ENCODE measurements at places on chromosomes 6 and 20. TPM values are rescaled to one million over a fixed set of nuclear protein-coding genes. Genes with fewer than 3 reads are reported as not detected.

GRCh38 chr6:79802657-79803300, 144.6 kb downstream of the ELOVL4 start:
- no peak for DNase-seq

GRCh38 chr20:17645546-17646208, 36.4 kb downstream of the RRBP1 start:
- peak; percentile 9 for DNase-seq

DNA sequence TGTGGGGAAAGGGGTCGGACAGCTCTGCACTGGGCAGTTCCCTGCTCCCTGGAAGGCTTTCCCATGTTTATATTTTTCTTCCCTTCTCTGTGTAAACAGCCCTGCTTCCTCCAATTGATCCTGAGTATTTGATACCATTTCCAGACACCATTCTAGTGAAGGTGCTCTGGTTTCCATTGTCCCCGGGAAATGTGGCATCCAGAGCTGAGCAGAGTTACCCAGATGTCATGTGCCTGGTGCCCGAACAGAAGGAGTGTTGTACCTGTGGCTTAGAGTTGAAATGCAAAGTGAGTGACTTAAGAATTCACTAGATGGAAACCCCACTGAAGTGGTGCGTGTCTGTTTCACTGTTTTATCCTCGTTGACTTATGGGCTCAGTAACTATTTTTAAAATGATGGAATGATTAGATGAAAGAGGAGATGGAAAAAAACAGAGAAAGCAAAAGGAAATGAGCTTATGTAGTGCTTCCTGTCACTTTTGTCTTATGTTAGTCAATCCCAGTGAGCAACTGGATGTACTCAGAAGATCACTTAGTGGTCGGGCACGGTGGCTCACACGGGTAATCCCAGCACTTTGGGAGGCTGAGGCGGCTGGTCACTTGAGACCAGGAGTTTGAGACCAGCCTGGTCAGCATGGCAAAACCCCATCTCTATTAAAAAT, 83.8 kb downstream of the SASH1 start:
- no peak for DNase-seq

The TMC2 gene
- total RNA-seq, result not detected

The IP6K3 gene
- 2.7 TPM for total RNA-seq

- no peak for DNase-seq
Measured at GRCh38 chr20:34643928-34644327, 33.0 kb downstream of the PIGU start.

The RIMS1 gene
- 12.3 TPM for total RNA-seq

DNA sequence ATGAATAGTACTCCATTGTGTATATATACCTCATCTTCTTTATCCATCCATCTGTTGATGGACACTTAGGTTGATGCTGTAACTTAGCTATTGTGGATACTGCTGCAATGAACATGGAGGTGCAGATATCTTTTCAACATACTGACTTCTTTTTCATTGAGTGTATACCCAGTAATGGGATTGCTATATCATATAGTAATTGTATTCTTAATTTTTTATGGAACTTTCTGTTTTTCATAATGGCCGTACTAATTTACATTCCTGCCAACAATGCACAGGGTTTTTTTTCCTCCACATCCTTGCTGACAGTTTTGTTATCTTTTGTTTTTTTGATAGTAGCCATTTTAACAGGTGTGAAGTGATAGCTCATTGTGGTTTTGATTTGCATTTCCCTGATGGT, 5.2 kb downstream of the CCN2 start:
- no peak for DNase-seq

The MYBL2 gene
- 19.0 TPM for total RNA-seq

- peak; percentile 27 for DNase-seq
Measured at GRCh38 chr6:37381579-37381978, 27.8 kb downstream of the RNF8 start.

DNA sequence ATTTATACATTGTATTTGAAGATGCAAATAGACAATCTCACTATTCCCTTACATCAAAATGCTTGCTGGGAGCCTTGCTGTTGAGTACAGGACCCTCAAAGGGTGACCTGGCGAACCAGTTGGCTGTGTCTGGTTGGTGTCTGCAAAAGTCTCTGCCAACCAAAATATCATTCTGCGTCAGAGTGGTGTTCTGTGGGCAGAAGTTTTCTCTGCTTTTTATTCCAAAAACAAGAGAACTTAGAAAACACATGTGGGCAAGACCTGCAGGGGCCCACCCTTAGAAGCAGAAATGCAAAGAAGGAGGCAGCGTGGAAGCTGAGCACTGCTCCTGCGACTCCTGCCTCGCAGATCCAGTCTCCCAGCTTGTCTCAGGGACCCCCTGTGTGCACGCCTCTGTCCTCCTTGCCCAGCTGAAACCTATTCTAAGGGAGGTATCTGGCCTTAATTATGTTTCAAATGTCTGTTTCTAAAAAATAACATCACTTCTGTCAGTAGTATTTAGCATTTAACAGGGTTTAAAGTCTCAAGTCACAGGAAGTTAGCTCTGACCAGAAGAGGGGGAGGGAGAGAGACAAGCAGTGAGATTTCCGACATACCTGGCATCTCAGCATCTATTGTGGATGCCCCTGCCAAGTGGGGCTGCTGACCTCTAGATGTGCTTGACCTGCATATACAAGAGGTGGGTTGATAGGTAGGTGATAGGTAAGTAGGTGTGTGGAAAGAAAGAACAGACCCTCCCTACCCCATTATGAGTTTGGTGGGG, 101.3 kb downstream of the SASH1 start:
- DNase-seq, result no peak

The PRR18 gene
- not detected for total RNA-seq

DNA sequence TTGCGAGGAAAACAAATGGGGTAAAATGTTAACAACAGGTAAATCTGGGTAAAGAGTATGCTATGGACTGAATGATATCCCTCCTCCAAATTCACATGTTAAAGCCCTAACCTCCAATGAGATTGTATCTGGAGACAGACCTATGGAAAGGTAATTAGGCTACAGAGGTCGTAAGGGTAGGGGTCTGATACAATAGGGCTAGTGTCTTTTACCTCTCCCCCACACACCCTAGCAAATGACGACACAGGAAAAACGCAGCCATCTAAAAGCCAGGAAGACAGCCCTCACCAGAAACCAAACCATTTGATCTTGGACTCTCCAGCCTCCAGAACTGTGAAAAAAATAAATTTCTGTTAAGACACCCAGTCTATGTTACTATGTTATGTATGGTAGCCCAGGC, 20.6 kb upstream of the FBXO9 start:
- no peak for DNase-seq

DNA sequence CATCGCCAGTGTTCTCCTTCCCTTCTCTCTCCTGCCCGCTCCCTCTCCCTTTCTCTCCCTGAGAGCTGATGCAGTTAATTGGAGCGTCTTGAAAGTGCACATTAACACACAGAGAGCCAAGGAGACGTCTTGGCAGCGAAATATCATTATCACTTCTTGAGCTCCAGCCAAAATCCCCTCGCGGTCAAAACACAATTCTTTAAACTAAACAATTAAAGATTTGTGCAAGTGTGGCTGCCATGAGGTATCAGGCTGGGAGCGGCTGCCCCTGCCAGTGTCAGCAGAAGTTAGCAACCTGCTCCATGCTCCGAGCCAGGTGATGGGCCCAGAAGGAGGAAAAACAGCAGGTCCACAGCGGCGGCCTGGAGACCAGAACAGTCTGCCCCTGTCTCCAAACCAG, 100.9 kb upstream of the FOXP4 start:
- no peak for DNase-seq

DNA sequence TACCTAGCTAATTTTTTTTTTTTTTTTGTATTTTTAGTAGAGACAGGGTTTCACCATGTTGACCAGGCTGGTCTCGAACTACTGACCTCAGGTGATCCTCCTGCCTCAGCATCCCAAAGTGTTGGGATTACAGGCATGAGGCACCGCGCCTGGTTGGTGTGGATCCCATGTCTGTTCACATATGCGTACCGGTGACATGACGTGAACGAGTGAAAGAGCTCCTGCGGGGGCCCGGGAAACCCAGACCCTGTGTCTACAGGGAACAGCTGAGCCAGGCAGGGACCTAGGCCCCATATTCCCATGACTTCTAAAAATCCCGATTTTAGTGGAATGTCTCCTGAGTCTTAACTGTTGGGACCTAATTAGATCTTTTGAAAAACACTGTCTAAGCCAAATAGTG, 33.1 kb downstream of the VSTM2L start:
- no peak for DNase-seq

DNA sequence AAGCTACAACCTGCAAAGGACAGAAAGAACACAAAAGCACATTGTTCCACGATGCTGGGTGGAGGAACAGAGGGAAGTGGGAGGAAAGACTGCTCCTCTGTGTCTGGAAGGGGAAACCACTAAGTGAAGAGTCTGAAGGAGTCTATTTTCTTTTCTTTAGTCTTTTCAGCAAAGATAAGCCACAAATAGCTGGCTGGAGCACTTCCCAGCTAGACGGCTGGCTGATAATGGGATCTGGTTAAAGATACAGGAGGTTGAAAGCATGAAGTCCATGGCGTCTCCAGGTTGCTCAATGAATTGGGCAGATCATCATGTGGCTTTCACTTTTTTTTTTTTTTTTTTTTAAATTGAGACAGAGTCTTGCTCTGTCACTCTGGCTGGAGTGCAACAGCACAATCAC, 154.0 kb upstream of the KCNG1 start:
- DNase-seq, result no peak

GRCh38 chr6:150695652-150696051, 96.0 kb downstream of the PLEKHG1 start:
- no peak for DNase-seq

The EYA2 gene
- total RNA-seq, result 94.1 TPM

DNA sequence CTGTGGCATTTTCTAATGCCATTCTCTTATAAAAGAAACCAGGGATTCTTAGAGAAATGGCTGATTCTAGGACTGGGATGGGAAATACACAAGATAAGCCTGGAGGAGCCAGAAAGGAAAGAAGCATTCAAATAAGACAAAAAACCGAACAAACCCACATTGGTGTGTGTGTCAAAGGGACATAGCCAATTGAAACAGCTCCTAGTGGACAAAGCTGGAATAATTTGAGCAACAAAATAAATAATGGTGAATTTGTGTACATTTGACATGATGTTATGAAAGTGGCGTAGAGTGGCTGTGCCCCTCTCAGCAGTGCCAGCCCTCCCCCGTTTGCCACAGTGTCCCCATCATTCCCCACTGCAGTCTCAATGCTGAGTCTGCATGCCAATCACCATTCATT, 55.5 kb downstream of the B3GAT2 start:
- no peak for DNase-seq

DNA sequence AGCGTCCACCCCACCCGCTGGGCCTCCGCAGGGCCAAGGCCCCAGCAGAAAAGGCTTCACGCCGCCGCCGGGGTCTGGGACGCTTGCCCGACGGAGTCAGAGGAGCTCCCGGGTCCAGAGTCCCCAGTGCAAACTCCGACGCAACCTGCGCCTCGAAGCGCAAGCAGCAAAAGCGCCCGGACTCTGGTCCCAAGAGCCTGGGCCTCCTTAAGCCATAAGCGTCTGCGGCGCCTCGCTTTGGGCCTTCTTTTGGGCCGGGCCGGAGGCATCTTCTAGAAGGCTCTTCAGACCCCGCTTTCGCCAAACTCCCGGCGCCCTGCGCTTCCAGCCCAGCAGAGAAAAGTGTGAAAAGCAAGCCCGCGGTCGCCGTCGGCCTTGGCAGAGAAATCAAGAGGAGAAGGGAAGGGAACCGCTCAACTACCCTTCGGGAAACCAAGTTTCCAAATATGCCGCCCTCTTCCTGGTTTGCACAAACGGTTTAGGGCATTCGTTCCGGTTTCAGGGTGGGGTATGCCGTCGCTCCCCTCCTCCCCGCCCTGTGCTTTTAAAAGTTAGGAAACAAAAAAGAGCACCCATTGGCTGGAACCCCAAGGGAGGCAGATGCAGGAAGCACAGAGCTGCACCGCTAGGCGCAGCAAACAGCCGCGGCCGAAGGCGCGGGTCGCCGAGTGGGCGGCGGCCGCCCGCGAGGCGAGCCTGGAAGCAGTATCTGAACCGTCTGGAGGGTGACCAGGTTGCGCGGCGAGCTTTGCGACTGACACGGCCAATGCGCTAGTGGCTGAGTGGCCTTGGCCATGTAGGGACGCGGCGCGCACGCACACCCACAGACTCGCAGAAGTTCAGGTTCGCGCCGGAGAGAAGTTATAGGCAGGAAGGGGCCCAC, 1.2 kb downstream of the TBX18 start:
- peak; percentile 43 for DNase-seq

GRCh38 chr20:56722042-56722441, 92.9 kb downstream of the TFAP2C start:
- DNase-seq, result no peak

DNA sequence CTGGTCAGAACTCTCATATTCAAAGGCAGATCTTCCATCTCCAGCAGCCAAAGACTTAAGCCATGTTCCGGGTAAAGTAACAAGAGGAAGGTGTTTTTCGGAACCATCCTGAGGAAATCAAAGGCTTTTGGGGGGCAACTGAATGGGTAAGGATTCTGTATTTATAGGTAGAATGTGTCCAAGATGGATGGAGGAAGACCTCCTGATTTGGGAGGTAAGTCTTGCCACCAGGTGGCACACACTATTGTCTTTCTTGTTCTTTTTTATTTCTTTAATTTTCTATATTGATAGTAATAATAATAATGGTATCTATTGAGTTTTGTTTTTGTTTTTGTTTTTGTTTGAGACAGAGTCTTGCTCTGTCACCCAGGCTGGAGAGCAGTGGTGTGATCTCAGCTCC, 53.0 kb upstream of the UBR2 start:
- DNase-seq, result no peak

DNA sequence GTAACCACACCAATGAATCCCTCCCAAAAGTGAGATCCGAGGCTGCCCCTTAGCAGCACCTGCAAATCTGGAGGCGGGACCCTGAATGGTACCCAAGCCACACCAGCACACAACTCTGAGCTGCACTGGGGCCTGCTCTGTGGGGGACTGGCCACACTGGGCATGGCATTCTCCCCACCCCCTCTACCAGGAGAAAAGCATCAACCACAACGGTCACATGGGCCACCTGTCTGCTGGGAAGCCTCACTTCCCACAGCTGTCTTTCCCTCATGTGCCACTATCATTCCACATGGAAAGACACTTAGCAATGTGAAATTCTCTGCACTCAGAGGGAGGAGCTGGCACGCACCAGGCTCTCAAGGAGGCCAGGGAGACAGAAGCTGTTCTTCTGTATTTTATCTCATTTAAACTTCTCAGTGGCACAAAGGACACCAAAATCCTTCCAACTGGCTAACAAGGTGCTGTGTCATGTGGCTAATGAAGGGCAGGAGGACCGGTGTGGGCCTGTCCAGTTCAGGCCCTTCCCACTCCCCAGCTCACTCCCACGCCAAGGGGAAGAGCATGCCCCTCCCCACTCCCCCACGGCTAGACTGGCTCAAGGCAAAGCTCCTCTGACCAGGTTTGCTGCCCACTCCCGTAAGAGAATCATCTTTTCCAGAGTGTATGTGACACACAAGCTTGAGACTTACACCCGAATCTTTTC, 19.0 kb downstream of the YTHDF1 start:
- no peak for DNase-seq

- DNase-seq, result no peak
Measured at GRCh38 chr6:100300221-100300736, 164.4 kb downstream of the SIM1 start.

GRCh38 chr20:40532103-40532502, 156.9 kb downstream of the MAFB start:
- DNase-seq, result no peak

GRCh38 chr20:14991023-14991422, 653.6 kb upstream of the FLRT3 start:
- DNase-seq, result no peak

The FGD2 gene
- not detected for total RNA-seq

The CLDN20 gene
- total RNA-seq, result not detected

The CDSN gene
- not detected for total RNA-seq

GRCh38 chr6:72864799-72865198, 242.9 kb downstream of the KCNQ5 start:
- DNase-seq, result no peak

The BPIFB1 gene
- total RNA-seq, result not detected

GRCh38 chr6:166029506-166029905, 138.1 kb downstream of the TBXT start:
- no peak for DNase-seq

Measured in glutamatergic neuron (in vitro differentiated cells).